HuH-7.5 (cell line): ENCODE measurements at places on chromosomes 3 and 15.
A peak's percentile ranks its signal among the peaks of the same experiment; 100 is the strongest.

DNA sequence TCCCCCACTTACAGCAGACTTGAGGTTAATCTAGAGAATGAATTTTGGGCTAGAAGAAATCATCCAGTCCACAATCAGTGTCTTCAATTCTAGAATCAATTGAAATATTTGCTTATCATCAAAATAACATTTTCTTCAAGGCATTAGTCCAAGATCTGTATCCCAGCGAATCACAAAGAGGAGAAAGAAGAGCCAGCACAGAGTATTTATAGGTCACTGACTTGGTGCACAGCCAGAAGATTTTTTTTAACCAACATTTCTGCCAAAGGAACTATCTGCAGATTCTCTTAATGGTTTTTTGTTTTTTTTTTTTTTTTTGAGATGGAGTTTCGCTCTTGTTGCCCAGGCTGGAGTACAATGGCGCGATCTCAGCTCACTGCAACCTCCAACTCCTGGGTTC, 178.2 kb downstream of the TNIK start:
- DNase-seq, result no peak

GRCh38 chr3:53646723-53647122, 152.3 kb downstream of the CACNA1D start:
- DNase-seq, result no peak

DNA sequence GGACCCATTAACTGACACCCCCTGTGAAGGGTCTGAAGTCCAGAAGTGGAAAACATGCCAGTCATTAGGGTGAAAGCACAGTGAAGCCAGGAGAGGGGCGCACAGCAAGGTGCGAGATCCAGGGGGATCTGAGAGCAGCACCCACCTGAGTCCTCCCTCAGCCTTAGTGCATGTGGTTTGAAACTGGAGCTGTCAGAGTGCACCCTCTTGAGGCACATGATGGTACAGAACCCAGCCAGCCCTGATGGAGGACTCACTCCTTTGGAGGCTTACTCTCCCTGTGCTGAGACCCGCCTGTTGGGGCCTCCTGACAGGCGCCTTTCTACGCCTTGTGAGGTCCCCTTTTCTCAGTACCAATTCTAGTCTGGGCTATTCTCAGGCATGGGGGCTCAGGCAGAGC, 77.8 kb downstream of the IL20RB start:
- DNase-seq, result peak; percentile 31

GRCh38 chr3:161854232-161854771, 357.7 kb downstream of the OTOL1 start:
- DNase-seq, result no peak

DNA sequence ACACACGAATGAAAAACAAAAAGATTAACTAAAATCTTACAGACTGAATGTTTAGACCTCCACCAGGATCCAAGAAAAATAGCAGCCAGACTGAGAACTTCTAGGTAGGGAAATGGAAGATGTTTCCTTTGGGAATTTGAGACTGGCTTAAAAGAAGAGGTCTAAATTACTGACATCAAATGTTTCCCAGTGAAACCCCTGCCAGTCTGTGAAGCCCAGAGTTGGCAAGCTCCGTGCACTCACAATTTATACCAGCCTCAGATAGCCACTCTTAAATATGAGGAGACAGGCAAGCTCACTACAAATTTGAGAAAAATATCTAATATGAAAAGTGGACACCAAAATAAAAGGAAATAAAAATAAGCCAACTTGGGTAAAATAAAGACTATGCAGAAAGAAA, 700.5 kb upstream of the ZNF385D start:
- DNase-seq, result no peak

DNA sequence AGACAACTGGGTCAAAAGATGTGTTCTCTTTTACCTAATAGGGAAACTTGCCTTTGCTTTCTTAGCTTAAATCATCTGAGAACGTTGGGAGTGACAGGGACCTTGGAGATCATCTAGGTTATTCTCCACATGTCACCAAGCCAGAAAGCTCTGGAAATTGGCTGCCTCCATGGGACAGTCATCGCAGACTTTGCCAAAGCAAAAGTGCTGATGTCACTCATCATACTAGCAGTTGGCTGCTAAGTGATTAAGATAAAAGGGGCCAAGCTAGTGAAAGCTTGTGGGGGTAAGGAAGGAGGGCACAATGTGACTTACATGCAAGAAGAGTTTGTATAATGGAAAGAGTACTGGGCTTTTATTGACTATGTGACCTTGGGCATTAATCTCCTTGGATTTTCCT, 198.0 kb upstream of the PFN2 start:
- no peak for DNase-seq

- DNase-seq, result no peak
Observed at GRCh38 chr15:100211855-100212850, 129.6 kb downstream of the ADAMTS17 start.

DNA sequence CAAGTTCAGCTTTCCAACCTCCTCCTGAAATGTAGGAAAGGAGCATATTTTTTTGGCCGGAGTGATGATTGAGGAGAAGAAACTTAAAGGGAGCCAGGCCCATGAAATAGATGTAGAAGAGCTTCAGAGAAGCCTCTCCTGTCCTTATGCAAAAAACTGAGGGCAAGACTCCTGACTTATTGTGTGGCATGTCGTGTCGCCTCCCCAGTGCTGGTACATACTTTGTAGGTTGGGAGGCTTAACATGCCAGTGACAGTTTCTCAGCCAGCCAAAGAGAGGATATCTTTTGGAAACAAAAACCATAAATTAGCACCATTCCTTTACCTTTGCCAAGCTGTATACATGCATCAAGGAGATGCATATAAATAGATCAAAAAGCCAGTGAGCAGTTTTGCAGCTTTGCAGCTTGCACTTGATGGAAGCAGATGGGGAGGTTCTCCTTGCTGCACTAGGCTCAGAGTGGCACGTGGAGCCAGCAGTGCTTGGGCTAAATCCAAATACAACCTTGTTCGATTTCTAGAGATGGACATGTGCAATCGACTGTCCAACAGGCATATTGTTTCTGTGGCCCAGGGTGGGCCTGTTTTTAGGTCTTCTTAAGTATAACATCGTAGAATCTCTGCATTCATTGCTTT, 10.2 kb downstream of the SLCO3A1 start:
- no peak for DNase-seq

- DNase-seq, result no peak
Observed at GRCh38 chr3:30503446-30503845, 103.0 kb upstream of the TGFBR2 start.

- DNase-seq, result no peak
Observed at GRCh38 chr3:112604536-112604935, 36.4 kb downstream of the CCDC80 start.

DNA sequence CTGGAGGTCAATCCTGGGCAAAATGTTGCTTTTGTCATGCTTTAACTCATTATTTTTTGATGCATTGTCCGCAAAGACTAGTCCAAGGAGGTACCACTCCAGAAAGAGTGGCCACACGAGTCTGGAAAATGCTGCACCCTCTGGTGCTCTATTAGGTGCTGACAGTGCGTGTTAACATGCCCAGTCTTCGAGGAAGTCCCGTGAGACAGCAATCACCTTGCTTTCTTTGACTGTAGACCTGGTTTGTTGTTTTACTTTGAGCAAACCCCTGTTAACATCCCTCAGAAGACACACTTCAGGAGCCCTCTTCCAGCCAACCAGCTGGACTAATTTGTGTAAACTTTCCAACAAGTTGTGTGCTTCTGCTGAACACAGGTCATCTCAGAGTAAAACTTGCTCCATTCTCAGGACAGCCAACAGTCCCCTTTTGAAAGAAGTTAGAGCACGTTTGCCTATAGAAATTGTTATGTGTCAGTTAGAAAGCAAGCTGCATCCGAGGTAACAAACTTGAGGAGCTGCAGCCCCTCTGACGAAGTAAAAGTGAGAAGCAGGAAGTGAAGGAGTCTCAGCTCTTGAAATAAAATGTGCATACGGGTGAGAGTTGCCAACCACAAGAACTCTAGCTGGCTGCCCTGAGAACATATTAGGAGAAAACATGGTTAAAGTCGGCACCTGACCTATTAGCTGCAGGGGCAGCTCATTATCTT, 205.0 kb downstream of the LPP start:
- DNase-seq, result no peak

GRCh38 chr3:19702416-19703078, 231.5 kb downstream of the EFHB start:
- DNase-seq, result no peak

- DNase-seq, result no peak
Observed at GRCh38 chr3:70999730-71000129, 583.8 kb downstream of the FOXP1 start.

DNA sequence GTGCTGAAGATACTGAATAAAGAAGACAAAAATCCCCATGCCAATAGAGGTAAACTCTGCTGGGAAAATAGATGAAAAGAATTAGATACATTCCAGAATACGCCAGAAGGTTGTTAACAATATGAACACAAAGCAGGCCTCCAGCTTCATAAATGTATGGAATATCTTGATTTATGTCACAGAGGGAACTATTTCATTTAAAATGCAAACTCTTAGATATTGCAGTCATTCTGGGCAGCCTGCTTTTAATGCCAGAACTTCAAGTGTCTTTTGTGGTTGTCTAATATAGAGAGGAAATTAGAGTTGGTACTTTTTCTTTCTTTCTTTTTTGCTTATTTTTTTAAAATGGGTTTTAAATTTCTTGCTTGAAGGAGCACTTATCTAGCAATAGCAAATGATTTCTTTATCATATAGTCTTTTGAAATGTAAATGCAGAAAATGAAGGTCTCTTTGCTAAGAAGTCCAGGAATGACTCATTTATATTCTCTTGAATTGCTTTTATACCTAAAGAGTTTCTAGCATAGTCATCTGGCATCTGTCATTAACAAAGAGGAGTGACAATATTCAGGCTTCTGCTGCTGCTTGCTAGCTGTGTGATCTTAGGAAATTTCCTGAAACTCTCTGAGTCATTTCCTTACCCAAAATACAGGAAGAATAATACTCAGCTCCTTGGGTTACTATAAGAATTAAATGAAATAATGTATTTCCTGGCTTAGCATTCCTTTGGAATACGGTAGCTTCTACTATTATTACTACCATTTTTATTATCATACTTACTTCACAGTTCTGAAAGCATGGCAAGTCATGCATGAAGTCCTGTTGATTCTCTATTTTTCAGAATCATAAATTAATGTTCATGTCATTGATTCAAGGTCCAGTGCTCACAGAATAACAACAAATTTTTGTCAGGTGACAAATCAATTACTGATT, 527.6 kb downstream of the DIPK2A start:
- DNase-seq, result no peak

DNA sequence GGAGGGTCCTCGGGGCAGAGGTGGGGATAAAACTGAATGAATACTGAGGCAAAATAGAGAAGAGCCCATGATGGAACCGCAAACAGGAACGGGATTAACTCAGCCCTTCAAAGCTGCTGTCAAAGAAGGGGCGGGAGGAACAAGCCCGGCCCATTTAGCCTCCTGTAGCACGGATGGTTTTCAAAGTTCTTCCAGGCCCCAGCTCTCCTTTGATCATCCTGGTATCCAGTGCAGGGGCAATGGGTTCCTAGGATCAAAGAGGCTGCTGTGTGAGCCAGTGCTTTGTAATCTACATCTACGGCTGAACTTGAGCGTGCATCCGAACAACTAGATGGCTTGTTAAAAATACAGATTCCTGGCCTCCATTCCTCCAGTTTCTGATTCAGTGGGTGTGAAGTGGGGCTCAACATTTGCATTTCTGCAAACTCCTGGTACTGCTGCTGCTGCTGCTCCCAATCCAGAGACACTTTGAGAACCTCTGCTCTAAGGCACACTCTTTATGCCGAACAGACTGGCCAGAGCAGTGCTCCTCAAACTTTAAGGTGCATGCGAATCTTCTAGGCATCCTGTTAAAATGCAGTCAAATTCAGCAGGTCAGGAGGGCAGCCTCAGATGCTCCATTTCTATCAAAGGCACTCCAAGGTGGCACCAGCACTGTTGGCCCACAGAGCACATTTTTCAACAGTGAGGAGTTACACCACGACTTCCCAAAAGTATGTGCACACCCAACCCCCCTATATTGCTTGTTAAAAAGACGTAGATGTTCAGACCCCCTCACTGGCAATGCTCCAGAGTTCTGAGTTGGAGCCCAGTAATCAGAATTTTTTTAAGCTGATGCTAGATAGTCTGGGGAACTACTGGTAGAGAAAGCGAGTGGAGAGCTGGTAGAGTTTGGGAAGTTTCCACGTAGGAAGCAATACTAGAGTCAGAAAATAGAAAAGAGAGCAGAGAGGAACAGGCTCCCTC, 5.6 kb downstream of the GALNT15 start:
- no peak for DNase-seq

- no peak for DNase-seq
Observed at GRCh38 chr3:116242825-116243224, 202.5 kb downstream of the LSAMP start.

- DNase-seq, result no peak
Observed at GRCh38 chr15:57284535-57284934, 91.8 kb upstream of the CGNL1 start.

DNA sequence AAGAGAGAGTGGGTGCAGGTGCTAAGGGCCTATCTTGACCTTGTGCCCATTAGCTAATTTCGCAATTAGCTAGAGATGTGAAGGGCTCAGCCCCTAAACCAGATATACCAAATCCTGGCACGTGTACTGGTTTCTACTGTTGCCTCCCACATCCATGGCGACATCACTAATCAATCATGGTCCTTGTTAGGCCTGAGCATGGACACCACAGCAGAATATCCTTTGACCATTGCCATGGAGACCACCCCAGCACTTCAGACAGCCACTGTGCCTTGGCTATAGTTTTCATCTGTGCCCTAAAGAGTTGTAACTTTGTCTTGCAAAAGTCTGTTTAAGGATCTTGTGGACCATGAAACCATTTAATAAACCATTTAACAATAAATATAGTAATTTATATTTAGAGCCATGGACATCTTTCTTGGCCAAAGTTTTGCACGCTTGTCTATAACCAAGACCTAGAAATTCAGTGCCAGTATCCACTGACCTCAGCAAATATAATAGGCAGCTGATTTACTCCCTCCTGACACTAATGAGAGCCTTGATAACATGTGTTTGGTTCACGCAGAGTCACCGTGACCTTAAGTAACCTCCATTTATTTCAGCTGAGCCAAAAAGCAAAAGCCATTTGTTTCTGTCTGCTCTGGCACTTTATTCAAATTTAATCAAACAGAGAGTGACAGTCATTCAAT, 43.4 kb downstream of the COLQ start:
- no peak for DNase-seq

DNA sequence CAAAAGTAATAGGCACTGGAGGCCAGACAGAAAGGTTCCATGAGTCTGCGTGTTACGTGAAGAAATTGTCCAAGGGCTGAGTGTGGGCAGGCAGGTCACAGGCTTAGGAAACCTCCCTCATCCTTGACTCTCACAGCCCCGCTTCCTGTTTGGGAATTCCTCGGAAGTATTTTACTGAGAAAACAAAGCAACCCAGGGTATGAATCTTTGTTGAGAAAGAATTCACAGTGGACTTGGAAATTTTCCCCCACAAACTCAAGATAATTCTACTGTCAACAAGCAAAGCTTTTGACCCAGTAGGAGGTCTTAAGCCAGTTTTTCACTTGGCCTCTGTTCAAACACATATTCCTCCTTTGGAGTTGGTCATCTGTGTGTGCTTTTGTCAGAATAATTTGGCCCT, 377.1 kb upstream of the TPM1 start:
- no peak for DNase-seq
